Fibroblast of the aortic adventitia (primary cell): ENCODE measurements at places on chromosomes 2 and 18.
A peak's percentile ranks its signal among the peaks of the same experiment; 100 is the strongest.

- peak; percentile 78 for DNase-seq
Measured at GRCh38 chr18:293536-293935, 25.7 kb upstream of the THOC1 start.

DNA sequence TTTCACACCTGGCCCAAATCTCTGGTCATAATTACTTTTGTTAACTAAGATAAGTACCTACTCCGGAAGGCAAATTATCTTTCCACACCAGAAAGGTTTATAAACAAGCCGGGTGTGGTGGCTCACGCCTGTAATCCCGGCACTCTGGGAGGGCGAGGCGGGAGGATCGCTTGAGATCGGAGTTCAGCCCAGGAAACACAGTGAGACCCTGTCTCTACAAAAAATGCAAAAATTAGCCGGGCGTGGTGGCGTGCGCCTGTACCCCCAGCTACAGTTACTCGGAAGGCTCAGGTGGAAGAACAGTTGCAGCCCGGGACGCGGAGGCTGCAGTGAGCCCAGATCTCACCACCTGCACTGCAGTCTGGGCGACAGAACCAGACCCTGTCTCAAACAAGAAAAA, 2.1 kb downstream of the PUM2 start:
- DNase-seq: no peak

- DNase-seq: no peak
Measured at GRCh38 chr18:31828613-31829012, 67.9 kb upstream of the SLC25A52 start.

DNA sequence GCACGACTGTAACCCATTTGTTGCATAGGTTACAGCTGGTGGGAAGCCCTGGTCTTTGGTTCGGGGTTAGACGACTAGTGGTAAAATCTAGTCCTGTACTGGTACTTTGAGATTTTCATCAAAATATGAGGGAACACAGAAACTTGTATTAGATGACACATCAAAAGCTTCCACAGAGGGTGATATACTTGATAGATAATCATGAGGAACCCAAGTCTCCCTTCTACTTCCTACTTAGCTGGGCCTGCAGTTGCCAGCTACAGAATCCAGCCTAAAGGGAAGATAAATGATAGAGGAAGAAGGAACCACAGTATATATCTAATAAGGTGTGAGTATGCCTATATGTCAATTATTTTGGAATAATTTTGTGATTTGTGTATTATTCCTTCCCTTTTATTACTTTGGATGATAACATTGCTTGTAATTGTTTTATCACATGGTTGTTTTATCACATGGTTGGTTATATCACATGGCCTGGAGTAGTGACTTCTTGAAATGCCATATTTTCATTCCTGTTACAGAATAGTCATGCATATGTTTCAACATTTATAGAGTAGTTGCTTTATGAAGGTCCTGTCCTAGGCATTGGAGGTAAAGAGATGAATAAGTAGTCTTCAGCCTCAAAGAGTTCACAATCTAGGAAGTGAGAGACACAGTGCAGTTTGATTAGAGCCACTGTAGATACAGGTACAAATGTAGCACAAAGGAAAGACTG, 2.9 kb downstream of the AGPS start:
- no peak for DNase-seq

DNA sequence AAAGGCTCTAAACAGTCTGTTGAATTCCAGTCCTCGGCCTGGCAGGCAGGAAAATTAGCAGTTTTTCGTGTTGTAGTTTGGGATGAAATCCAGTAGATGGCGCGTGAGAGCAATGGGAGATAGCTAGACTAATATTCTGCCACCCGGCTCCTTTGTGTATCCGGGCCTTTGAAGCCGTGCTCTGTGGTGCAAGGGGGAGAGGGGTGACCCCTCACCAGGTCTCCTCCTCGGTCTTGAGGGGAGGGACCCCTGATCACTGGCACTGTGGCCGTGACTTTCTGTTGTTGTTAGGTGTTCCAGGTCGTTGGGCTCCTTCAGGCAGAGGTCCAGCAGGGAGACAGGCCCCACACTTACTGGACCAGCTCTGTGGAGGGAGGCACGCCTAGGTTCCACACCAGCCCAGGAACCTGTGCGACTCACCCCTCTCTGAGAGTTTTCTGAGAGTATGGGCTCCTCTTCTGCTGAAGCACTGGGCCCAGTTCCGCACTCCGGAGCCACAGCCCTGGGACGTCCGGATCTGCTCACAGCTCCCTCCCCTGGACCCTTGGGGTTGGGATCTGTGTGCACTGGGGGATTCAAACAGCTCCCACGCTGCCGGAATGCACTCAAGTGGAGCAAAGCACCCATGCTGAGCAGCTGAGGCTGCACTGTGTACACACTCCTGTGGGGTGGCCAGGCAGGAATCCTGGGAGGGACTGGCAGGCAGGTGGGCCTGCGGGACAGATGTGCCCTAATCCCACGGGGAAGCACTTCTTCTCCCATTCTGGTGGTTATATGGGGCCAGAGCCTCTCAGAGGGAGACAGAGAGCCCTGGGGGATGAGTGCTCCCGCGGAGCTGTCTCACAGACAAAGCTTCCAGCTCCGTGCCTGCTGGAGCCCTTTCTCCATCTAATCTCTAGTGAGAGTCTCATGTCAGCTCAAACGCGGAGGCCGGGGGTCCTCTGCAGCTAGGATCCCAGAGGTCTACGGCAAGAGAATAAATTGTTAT, 8.8 kb downstream of the GKN2 start:
- peak; percentile 70 for DNase-seq

- DNase-seq: no peak
Measured at GRCh38 chr2:203732092-203732952, 25.9 kb downstream of the CD28 start.

GRCh38 chr18:24396082-24396633, 1.5 kb downstream of the OSBPL1A start:
- peak; percentile 28 for DNase-seq

- DNase-seq: peak; percentile 43
Measured at GRCh38 chr2:69151931-69152330, 139.0 kb downstream of the ANTXR1 start.

GRCh38 chr2:132910432-132910831, 240.4 kb upstream of the LYPD1 start:
- no peak for DNase-seq

DNA sequence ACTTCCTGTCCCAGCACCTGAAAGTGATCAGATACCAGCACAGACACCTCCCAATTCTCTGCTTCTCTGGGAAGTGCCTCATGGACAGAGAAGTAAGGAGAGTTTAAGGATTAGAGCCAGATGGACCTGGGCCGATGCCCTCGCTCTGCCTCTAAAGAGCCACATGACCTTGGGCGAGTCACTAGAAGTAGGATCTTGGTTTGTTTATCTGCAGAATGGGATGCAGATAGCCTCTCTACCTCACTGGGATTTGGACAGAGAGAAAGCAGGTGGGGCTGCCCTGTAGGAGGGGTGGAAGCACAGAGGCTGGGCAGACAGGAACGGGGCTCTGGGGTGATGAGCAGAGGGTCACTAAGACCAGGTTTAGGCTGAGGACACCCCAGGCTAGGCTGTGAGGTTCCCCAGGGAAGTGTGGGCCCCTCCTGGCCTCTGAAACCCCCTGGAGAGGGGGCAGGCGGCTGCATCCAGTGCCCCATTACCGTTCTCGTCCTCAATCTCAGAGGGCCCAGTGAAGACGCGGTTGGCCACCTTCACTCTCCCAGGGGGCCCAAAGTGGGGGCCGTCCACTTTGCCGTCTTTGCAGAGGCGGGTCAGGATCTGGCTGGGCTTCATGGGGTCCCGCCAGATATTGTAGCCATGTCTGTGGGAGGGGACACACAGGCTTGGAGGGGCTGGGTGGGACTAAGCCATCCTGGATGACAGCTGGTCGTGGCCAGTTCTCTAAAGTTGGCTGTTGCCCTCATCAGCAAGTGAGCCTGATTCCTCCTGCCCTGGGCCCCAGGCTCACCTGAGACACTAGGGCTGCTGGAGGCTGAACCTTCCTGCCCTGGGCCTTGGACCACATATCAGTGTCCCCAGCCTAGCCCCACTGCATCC, 13.3 kb downstream of the OTOF start:
- no peak for DNase-seq

GRCh38 chr2:148173168-148173567, 152.3 kb downstream of the MBD5 start:
- no peak for DNase-seq

DNA sequence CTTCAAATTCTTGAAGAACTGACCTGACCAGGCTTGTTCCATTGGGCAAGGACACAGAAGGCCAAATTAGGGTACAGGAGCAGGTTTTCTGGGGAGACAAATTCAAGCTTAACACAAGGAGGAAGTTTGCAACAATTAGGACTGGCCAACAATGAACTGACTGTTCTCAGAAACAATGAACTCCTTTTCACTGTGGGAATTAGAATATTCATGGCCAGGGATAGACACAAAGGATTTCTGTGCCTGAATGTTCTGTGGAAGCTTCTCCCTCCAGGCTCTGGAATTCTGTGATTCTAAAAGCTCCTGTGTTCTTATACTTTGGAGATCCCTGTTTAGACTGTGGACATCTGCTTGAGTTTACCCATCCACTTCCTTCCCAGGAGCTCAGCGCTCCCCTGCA, 15.2 kb downstream of the SMYD1 start:
- no peak for DNase-seq

DNA sequence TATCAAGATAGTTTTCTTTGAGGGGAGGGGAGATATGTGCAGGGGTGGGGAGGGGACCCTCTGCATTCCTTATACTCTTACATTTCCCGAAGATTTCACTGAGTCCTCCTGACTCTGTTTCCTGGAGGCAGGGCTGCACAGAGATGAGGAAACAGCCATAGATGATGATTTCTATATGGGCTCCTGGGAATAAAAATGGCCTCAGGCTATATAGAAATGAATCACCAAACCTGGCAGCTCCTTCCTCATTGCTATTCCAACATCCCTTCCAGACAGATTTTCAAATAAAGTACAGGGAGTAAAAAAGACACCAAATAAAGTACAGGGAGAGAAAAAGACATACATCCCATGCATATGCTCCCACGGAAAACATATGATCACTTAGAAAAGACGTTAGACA, 474.8 kb upstream of the RAB6C start:
- DNase-seq: no peak

DNA sequence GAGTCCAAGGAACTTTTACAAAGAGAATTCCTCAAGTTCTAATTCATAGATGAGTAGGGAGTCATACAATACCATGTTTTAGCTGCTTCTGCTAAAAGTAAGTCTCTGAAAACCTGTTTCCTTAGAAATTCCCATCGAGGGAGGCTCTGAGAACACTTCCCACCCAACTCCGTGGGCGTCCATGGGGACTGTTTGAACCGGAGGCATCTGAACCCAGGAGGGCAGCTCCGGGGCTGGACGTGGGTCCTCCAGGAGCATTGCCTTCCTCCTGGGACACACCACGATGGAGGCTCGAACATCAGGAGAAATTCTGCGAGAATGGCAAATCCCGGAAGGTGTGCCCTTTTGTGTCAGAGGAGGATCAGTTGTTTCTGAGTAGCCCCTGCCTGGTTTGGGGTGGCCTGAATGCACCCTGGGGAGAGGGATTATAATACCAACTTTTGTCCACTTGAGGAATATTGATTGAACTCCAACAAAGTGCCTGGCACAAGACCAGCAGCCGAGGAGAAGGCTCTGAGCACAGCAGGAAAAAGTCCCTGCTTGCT, 327.5 kb upstream of the SALL3 start:
- no peak for DNase-seq

- DNase-seq: peak; percentile 94
Measured at GRCh38 chr2:38274286-38275276, 102.5 kb downstream of the ATL2 start.

- no peak for DNase-seq
Measured at GRCh38 chr18:27787547-27787946, 389.4 kb downstream of the CDH2 start.

DNA sequence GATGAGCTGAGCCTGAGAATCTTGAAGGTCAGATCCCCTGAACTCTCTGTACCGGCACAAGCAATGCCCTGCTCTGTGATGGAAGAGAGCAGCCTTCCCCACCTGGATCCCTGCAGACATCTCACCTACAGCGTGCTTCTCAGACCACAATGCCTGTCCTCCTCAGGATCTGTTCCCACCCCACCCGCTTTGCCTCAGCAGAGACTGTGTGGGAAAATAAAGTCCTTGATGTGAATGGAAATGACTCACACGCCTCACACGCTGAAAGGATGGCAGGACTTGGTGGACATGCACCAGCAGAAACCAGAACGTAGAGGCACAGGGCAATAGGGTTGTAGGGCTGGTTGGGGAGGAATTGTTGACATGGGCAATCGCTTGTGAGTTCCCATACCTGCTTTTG, 117.9 kb upstream of the POU3F3 start:
- no peak for DNase-seq

GRCh38 chr2:86036669-86037138, 69.0 kb downstream of the POLR1A start:
- DNase-seq: no peak

DNA sequence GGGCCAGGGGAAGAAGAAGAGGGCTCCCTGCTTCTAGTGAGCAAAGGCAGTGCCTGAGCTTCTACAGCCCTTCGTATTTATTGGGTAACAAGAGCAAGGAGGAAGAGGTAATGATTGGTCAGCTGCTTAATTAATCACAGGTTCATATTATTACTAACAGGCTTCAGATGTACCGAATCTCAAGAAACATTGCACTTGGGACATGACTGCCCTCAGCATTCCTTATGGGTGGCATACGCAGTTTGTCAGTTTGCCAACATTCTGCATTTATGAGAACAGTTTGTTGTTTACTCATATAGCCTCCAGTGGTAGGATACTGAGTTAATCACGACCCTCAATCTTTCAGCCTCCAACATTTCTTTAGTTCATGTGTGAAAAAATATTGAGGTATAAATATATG, 84.5 kb downstream of the HIBCH start:
- no peak for DNase-seq

GRCh38 chr18:63288311-63288710, 31.3 kb downstream of the BCL2 start:
- DNase-seq: no peak

DNA sequence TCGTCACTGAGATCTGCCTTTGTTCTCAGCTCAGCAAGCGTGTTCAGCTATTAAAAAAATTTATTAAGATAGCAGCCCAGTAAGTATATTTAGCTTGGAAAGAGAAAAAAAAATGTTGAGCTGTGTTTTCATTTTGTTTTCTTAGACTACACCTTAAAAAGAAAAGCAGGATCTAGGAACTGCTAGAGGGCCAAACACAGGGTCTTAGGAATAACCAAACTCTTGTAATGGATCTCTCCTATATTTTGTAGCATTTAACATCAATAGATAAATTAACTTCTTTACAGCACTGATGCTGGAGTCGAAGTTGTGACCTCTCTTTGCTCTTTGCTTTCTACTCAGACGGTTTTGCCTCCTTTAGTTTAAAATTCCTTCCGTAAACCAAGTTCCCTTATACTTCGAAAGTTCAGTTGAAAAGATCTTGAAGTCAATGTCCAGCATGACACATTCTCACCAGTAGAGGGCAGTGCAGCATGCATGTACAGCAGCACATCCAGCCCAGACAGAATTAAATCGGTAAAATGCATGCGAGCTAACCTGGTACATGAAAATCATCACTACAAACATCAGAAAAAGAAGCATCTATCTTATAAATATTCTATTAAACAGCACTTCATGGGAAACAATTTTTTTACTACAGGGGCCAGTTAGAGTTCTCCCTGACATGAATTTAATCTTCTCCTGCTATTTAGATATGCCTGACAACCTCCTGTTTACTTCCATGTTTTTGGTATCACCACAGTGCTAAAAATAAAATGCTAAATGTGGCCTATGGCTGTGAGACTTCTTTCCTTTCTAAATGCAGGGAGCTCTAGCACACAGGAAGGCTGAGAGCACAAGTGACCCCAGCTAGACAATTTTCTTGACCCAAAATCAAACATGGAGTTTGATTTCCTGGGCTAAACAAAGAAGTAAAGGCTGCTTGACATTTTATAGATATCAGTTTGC, 48.2 kb upstream of the MAP3K20 start:
- DNase-seq: peak; percentile 96

GRCh38 chr2:101842471-101842870, 145.0 kb downstream of the MAP4K4 start:
- DNase-seq: no peak
